ENCODE measurements at places on chromosomes 4 and X. TPM values are rescaled to one million over a fixed set of nuclear protein-coding genes. Genes with fewer than 3 reads are reported as not detected.

DNA sequence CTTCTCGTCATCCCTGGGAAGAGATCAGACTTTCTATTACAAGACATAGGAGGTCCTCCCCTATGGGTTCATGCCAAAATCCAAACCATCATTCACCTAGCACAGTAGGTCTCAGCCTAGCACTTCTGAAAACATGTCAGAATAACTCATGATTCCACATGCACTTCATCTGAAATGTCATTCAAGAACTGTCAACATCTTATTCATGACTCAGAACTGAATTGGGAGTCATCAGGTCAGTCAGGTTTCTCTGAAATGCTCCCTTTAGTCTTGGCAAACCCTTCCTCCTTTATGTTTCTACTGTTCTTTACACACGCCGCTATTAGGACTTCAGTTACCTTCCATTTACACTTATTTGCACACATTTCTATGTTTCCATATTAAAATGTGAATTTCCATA is 67.2 kb downstream of the ANTXR2 start:
- no peaks in the 10 kb centered on the region for H3K27me3 ChIP-seq
- no peak overlapping the region for H3K4me3 ChIP-seq
- H3K36me3 ChIP-seq, result no peaks in the 10 kb centered on the region
- peaks cover 56% of the 10 kb centered on the region for H3K4me1 ChIP-seq
- DNase-seq, result no peak

- H3K27me3 ChIP-seq, result no peaks in the 10 kb centered on the region
- H3K36me3 ChIP-seq, result peaks cover 23% of the 10 kb centered on the region
- H3K27ac ChIP-seq, result no peak overlapping the region
- H3K4me3 ChIP-seq, result no peak overlapping the region
- H3K4me1 ChIP-seq, result peaks cover 18% of the 10 kb centered on the region
- DNase-seq, result no peak
Observed at GRCh38 chrX:65532016-65532415, 2.6 kb downstream of the LAS1L start.

- no peaks in the 10 kb centered on the region for H3K27me3 ChIP-seq
- no peak overlapping the region for H3K4me3 ChIP-seq
- no peaks in the 10 kb centered on the region for H3K4me1 ChIP-seq
- no peak for DNase-seq
- no peak overlapping the region for H3K27ac ChIP-seq
- no peaks in the 10 kb centered on the region for H3K36me3 ChIP-seq
Observed at GRCh38 chr4:162015090-162015489, 148.7 kb downstream of the FSTL5 start.

DNA sequence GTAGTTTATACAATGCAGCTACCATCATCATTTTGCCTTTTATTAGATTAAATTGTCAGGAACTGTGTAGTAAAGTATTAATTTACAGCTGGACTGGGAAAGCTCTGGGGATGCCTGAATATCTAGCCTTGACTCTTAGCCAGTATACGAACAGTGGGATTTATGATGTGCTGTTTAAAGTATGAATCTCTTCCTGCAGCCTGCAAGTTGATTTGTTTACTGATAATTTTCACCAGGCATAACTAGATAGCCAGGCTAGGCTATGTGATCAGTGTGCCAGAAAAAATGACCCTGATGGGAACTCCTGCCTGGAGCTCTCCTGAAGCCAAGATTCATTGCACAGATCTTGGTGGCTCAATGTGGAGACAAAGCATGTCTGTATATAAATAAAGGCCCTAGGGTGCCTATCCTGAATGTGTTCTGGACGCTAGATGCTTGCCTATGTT is 119.2 kb downstream of the SCLT1 start:
- DNase-seq, result no peak
- no peaks in the 10 kb centered on the region for H3K4me1 ChIP-seq
- H3K36me3 ChIP-seq, result no peaks in the 10 kb centered on the region
- no peaks in the 10 kb centered on the region for H3K27me3 ChIP-seq
- no peak overlapping the region for H3K27ac ChIP-seq

GRCh38 chrX:14027511-14028019 is 2.1 kb downstream of the GEMIN8 start:
- DNase-seq, result no peak
- H3K4me3 ChIP-seq, result no peak overlapping the region
- no peaks in the 10 kb centered on the region for H3K27me3 ChIP-seq
- peaks cover 40% of the 10 kb centered on the region for H3K4me1 ChIP-seq

- no peaks in the 10 kb centered on the region for H3K27me3 ChIP-seq
- H3K4me1 ChIP-seq, result peaks cover 31% of the 10 kb centered on the region
- H3K36me3 ChIP-seq, result no peaks in the 10 kb centered on the region
- DNase-seq, result no peak
Observed at GRCh38 chr4:153573221-153573620, 107.1 kb downstream of the TMEM131L start.

- H3K27me3 ChIP-seq, result no peaks in the 10 kb centered on the region
- no peak for DNase-seq
- H3K4me3 ChIP-seq, result no peak overlapping the region
- no peaks in the 10 kb centered on the region for H3K4me1 ChIP-seq
- H3K27ac ChIP-seq, result no peak overlapping the region
Observed at GRCh38 chr4:108991551-108992328, 228.9 kb upstream of the ETNPPL start.

Gene DCAF12L1
- not detected for total RNA-seq

- H3K4me1 ChIP-seq, result no peaks in the 10 kb centered on the region
- no peak within 1 kb of the TSS for H3K27ac ChIP-seq
- peak; percentile 41 for DNase-seq
- H3K4me3 ChIP-seq, result no peak within 1 kb of the TSS
- no peaks in the 10 kb centered on the region for H3K27me3 ChIP-seq
Observed at GRCh38 chr4:162163892-162164759, at the start of gene FSTL5. Gene FSTL5 (minus strand): TSS chr4:162164000. CDS start chr4:162111396, 52,604 bp downstream.

Gene VEGFD
- total RNA-seq, result 0.15 TPM

- H3K36me3 ChIP-seq, result no peaks in the 10 kb centered on the region
- no peaks in the 10 kb centered on the region for H3K27me3 ChIP-seq
Observed at GRCh38 chr4:22556495-22556894, 40.6 kb upstream of the ADGRA3 start.

Gene TMEM47
- not detected for total RNA-seq

DNA sequence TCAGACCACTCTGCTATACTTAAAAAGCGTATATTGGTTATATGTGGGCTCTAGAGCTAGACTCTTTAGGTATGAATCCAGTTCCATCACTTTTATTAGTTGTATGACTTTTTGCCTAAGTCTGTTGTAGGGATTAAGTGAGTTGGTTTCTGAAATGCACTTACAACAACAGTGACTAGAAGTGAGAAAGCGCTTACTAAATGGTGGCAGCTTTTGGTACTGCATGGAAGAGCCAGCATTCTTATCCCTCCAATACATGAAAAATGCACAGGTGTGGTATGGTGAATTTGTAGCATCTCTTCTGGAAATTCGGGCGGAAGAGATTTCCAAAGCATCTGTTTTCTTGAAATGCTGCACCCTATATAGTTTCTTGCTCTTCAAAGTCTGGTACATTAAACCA is 117.1 kb downstream of the SPANXA1 start:
- no peak overlapping the region for H3K4me3 ChIP-seq
- H3K27me3 ChIP-seq, result no peaks in the 10 kb centered on the region
- H3K36me3 ChIP-seq, result no peaks in the 10 kb centered on the region
- no peak overlapping the region for H3K27ac ChIP-seq
- DNase-seq, result no peak

Gene PARM1
- total RNA-seq, result not detected

- H3K27ac ChIP-seq, result no peak overlapping the region
- no peaks in the 10 kb centered on the region for H3K36me3 ChIP-seq
- H3K4me1 ChIP-seq, result no peaks in the 10 kb centered on the region
- no peak overlapping the region for H3K4me3 ChIP-seq
- no peaks in the 10 kb centered on the region for H3K27me3 ChIP-seq
- no peak for DNase-seq
Observed at GRCh38 chrX:147850875-147851274, 60.8 kb upstream of the FMR1 start.

Gene TMEM150C
- total RNA-seq, result not detected

- H3K4me1 ChIP-seq, result no peaks in the 10 kb centered on the region
- no peak overlapping the region for H3K27ac ChIP-seq
- no peak overlapping the region for H3K4me3 ChIP-seq
- H3K27me3 ChIP-seq, result no peaks in the 10 kb centered on the region
- DNase-seq, result no peak
- H3K36me3 ChIP-seq, result no peaks in the 10 kb centered on the region
Observed at GRCh38 chr4:109795059-109795458, 6.7 kb downstream of the CFI start.
